Stimulated activated CD8-positive, alpha-beta memory T cell treated with anti-CD3 and anti-CD28 coated beads, Interleukin-12 subunit alpha, Interleukin-12 subunit beta, amount 100 ng/mL, for 1 hour (primary cell): ENCODE measurements at places on chromosomes 7 and 10.

DNA sequence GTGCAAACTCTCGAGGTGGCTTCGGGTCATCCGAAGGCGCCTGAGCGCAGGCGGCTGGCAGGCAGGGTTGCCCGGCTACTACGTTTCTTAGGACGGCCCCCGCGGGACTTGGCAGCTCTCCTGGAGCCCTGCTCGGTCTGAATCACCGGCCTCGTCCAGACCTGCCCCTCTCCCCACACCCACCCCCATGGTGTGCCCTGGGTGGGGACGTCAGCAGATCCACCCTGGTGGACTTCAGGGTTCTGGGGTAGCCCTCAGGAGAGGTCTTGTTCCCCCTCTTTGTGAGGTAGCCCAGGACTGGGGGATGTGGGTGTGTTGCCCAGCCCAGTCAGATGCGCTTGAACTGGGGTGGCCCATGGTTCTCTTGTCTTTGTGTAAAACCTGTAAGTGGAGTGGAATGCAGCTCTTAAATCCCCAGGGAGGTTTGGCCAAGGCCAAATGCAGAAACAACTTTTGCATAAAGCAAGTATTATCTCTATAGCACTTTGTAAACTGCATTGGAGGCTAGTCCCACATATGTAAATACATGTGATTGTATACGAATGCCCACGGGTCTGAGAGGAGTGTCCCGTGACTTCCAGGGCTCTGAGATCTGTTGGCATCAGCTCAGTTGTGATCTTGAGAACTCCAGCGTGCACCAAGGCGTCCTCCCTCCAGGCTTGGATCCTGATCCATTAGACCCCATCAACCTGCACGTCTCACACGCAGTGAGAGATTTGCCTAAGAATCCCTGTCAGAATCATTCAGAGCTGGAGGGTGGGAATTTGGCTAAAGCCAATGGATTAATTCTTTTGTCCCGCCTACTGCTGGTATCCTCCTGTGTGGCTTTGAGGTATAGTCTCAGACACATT is 1.8 kb downstream of the PFKFB3 start:
- no peak for DNase-seq

DNA sequence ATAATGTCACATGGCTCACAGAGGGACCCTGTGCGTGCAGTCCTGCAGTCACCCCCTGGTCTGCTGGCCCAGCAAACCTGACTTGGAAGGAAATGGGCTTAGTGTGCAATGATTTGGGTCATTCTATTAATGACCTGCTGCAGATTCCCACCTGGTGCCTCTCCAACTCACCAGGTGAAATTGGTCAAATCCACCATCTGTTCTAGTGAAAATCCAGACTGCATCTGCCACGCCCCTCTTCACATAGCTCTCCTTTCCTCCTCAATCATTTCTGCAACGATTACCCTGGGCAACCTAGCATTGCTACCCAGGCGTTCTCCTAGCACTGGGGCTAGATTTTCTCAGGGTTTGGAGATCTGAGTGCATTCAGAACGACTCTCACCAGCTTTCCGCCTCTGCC is 29.4 kb downstream of the SRRM3 start:
- no peak for DNase-seq

- DNase-seq = no peak
Observed at GRCh38 chr10:42864575-42864974, 82.0 kb downstream of the BMS1 start.

GRCh38 chr7:108222236-108222892 is 92.2 kb upstream of the LAMB4 start:
- no peak for DNase-seq

- no peak for DNase-seq
Observed at GRCh38 chr10:66365686-66366085, 560.1 kb upstream of the LRRTM3 start.
